Activated CD4-positive, alpha-beta T cell treated with anti-CD3 and anti-CD28 coated beads for 1 hour (primary cell): ENCODE measurements at places on chromosomes 6 and 20.

DNA sequence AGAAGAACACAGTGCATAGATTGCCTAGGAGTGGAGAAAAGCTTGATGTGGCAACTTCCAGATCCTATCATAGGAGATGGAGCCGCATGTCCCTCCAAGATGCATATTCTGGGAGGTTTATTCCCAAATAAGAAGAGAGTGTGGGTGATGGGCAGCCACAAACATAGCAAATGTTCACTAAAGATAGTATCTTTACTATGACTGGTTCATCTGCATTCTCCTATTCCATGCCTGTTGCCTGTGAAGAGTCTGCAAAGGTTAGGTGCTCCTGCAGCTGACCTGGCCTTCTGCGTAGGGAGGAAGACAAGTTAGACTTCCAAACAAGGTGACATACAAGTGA is 14.5 kb upstream of the CCN6 start:
- DNase-seq, result no peak

DNA sequence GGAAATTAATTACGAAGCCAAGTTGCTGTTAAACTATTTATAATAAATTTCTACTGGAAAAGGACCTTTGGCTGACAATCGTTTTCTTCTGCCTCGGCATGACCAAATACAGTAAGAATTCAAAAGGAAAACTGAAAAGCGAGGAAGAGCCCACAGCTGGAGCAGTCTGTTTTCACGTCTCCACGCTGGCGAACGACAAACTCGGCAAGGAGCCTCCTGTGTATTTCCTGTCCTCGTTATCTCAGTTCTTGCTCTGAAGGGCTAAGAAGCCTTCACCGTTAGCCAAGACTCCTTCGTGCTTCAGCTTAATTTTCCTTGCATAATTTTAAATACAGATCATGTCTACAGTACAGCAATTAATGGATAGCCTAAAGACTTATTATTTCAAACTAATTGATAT is 214.3 kb upstream of the PLCB4 start:
- no peak for DNase-seq

- no peak for DNase-seq
Measured at GRCh38 chr6:109872549-109872948, 105.6 kb upstream of the GPR6 start.

GRCh38 chr6:140018588-140018987 is 644.1 kb upstream of the CITED2 start:
- no peak for DNase-seq

DNA sequence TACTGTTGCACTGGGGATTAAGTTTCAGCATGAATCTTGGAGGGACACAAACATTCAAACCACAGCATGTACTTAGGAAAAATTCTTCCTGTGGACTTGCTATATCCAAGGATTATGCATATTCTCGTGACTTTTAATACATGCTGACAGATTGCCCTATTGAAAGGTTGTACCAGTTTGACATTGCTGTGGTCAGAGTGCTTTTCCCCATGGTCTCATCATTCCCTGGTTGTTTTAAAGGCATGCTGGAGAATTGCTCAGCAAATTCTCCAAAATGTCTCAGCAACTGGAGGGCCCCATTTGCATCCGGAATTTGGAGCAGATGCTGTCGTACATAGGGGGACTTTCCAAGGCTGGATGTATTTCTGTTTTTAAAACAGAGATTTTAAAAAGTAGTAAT is 7.4 kb downstream of the HECA start:
- no peak for DNase-seq

- DNase-seq, result no peak
Measured at GRCh38 chr20:20214757-20215275, 153.1 kb upstream of the INSM1 start.

- no peak for DNase-seq
Measured at GRCh38 chr6:56115715-56116114, 131.7 kb downstream of the COL21A1 start.

- no peak for DNase-seq
Measured at GRCh38 chr6:6392214-6393068, 72.0 kb upstream of the F13A1 start.

DNA sequence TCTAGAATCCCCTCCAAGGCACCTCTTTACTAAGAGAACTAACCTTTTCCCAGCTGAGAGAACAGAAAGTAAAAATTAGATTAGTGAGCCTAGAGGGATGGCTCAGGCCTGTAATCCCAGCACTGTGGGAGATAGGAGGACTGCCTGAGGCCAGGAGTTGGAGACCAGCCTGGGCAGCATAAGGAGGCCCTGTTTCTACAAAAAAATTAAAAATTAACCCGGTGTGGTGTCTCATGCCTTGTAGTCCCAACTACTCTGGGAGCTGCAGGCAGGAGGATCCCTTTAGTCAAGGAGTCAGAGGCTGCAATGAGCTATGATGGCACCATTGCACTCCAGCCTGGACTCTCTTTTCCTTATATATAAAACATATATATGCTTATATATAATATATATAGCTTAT is 5.5 kb upstream of the OOEP start:
- no peak for DNase-seq

DNA sequence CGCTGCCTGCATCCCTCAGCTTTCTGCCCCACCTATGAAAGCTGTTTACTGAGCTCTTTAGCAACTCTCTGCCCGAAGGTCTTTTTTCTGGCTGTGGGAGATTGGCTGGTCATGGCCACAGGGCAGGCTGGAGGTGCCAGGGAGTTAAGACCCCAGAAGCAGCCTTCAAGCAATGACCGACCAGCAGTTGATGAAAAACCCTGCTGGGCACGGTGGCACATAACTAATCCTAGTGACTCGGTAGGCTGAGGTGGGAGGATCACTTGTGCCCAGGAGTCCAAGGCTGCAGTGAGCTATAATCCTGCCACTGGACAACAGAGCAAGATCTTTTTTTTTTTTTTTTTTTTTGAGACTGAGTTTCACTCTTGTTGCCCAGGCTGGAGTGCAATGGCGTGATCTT is 20.4 kb upstream of the ITPR3 start:
- DNase-seq, result no peak

GRCh38 chr20:23142162-23143050 is 56.3 kb upstream of the CD93 start:
- DNase-seq, result no peak

DNA sequence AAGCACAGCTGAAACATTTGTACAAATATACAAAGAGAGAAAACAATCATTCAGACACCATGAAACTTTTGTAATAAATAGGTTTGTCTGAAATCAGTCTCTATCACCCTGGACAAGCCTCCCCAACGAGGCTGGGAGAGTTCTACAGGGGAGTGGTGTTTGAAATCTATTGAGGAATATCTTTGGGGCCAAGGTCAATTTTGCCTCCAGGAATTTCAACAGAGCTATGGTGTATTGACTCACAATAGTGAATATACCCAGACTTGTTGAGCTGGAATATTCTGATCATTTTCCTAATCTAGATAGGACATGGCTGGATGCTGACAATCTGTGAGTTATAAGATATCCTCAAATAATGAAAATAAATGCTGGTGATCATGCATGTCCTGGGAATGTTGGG is 51.5 kb upstream of the ENPP5 start:
- DNase-seq, result no peak

- DNase-seq, result no peak
Measured at GRCh38 chr6:20217891-20218290, 5.6 kb upstream of the MBOAT1 start.

- no peak for DNase-seq
Measured at GRCh38 chr20:50969435-50969834, 10.8 kb downstream of the MOCS3 start.

DNA sequence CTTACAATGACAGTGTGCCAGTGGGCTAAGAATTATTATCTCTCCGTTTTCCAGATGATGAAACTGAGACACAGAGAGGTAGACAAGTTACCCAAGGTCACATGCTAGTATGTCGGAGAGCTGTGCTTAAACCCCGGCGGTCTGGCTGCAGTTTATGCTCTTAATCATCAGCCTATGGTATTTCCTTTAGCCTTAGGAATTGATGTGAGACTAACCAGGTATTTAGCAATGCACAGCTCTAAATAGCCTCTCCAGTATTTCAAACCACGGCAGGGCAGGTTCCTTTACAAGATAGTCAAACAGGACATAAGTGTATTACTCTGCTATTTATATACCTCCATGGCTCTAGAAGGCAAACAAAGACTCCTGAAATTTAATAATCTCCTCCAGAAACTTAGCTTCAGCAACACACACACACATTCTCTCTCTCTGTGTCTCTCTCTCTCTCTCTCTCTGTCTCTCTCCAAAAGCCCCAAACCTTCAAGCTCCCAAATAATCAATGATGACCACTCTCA is 142.0 kb upstream of the ZNF217 start:
- DNase-seq, result no peak

DNA sequence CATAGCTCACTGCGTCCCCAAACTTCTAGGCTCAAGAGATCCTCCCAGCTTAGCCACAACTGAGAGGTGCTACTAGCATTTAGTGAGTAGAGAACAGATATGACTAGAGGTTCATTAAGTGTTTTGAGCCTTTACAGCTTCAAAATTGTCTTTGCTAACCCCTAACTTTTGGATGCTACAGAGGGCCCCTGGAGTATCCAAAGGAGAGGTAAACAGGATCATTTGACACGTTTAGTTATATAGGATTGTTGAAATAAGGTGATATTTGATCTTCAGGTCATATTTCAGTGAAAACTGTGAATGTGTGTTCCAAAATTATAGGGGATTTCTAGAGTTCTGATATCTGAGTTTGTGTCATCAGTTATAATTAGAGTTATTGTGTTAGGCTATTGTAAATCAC is 19.2 kb upstream of the HFE start:
- no peak for DNase-seq

GRCh38 chr6:32807020-32807580 is 9.7 kb downstream of the HLA-DOB start:
- no peak for DNase-seq
